A549 treated with DMSO at 1 μM for 4 hours (cell line): ENCODE measurements at places on chromosomes 11 and 22. TPM values are rescaled to one million over a fixed set of nuclear protein-coding genes. Genes with fewer than 3 reads are reported as not detected.

Gene OR2AT4
- total RNA-seq: 0.01 TPM in 2 of 5 replicates, not detected in the others

Gene C11orf42
- total RNA-seq: not detected in 5 replicates

Gene CYB5R2
- 4.4 to 5.1 TPM (median 4.6 TPM) in 5 replicates for total RNA-seq

Gene SYT12
- total RNA-seq: 9.6 to 12.7 TPM (median 11.4 TPM) in 5 replicates

Gene TEX12
- total RNA-seq: not detected in 5 replicates

Gene C11orf52
- not detected in 5 replicates for total RNA-seq

Gene KIF18A
- 14.7 to 20.6 TPM (median 18.5 TPM) in 5 replicates for total RNA-seq

Gene NRIP3
- total RNA-seq: 1.1 to 1.6 TPM (median 1.3 TPM) in 5 replicates

Gene MUC6
- 0.01 TPM in 2 of 5 replicates, not detected in the others for total RNA-seq

Gene LRRC55
- total RNA-seq: 0.02 TPM in 1 of 5 replicates, not detected in the others

Gene KCNJ1
- total RNA-seq: not detected in 5 replicates

Gene HMOX1
- total RNA-seq: 704 to 935 TPM (median 733 TPM) in 5 replicates

Gene CHRM1
- 0.03 to 0.11 TPM (median 0.04 TPM) in 3 of 5 replicates, not detected in the others for total RNA-seq

Gene P2RX6
- 0.56 to 0.94 TPM (median 0.86 TPM) in 5 replicates for total RNA-seq

Gene KCNJ11
- total RNA-seq: 0.15 to 0.62 TPM (median 0.37 TPM) in 5 replicates

Gene TSPAN32
- total RNA-seq: not detected in 5 replicates

Gene LINC01488
- total RNA-seq: 0.07 to 0.10 TPM in 2 of 5 replicates, not detected in the others

Gene GRM5
- not detected in 5 replicates for total RNA-seq

Gene MRPL49
- 76.2 to 80.9 TPM (median 77.4 TPM) in 5 replicates for total RNA-seq

Gene CARNS1
- 0.14 to 0.53 TPM (median 0.18 TPM) in 5 replicates for total RNA-seq

Gene MRGPRX3
- 0.10 TPM in 1 of 5 replicates, not detected in the others for total RNA-seq

Gene SYCE3
- total RNA-seq: 0.30 to 0.80 TPM (median 0.40 TPM) in 4 of 5 replicates, not detected in the other

Gene INSC
- not detected in 5 replicates for total RNA-seq

Gene TFIP11
- 21.9 to 27.7 TPM (median 24.3 TPM) in 5 replicates for total RNA-seq

Gene TMEM132A
- 128 to 202 TPM (median 168 TPM) in 5 replicates for total RNA-seq

Gene MUC5AC
- total RNA-seq: 2.3 to 5.4 TPM (median 4.6 TPM) in 5 replicates

Gene RHOD
- 32.0 to 43.4 TPM (median 40.4 TPM) in 5 replicates for total RNA-seq

Gene CDCA5
- 60.5 to 75.2 TPM (median 71.6 TPM) in 5 replicates for total RNA-seq

Gene ACRV1
- not detected in 5 replicates for total RNA-seq

Gene POU2AF1
- total RNA-seq: not detected in 5 replicates

Gene CCDC81
- total RNA-seq: 0.31 to 0.71 TPM (median 0.35 TPM) in 4 of 5 replicates, not detected in the other

Gene OR52N2
- not detected in 5 replicates for total RNA-seq
